Stimulated activated CD4-positive, alpha-beta T cell treated with anti-CD3 and anti-CD28 coated beads, Interleukin-12 subunit alpha, Interleukin-12 subunit beta, amount 100 ng/mL, for 48 hours (primary cell): ENCODE measurements at places on chromosomes 3 and 15.

- DNase-seq: no peak
These were observed 463.9 kb downstream of the MFSD1 start for GRCh38 chr3:159265705-159266104.

- no peak for DNase-seq
These were observed 671.7 kb upstream of the NR2F2 start for GRCh38 chr15:95658799-95659198.

DNA sequence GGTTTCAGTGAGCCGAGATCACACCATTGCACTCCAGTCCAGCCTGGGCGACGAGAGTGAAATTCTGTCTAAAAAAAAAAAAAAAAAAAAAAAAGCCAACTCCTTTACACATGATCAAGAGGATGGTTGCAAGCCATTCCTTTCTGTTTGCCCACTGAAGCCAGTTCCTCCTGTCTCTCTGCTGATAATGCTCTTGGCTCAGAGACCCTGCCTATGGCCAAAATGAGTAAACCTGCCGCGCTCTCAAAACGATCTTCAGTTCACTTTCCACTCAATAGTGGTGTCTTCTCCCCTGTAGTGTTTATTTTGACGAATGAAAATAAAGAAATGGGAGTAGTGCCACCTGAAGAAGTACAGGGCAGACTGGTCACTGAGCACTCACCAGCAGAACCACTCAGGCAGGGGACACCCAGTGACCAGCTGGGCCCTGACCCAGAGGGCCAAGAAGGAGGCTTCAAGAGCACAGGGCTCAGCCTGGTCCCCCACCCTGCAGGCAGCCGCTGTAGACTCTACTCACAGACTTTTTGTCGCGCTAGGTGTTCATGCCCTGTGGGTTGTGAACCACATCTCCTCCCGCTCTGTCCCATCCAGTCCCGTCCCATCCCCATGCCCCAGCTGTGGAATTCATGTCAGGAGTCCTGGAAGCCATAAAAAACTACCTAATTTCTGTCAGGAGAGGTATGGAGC, 23.6 kb downstream of the GRAMD2A start:
- DNase-seq: no peak

DNA sequence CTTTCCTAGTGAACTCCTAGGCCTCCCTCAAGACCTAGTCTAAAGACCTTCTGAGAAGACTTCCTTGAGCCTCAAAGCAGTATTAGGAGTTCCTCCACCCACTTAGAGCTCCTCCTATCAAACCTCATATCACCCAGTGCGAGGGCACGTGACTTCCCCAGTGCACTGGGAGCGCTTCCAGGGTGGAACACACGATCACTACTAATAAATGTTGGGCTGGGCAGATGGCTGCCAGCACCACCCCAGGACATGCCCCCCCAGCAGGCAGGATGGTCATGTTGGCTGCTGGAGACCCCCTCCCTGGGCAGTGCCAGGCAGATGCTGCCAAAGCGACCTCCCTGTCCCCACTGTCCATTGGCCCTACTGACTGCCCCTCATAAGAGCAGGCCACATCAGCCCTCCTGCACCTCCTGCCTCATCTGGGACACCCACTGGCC, 8.5 kb upstream of the PLXND1 start:
- DNase-seq: no peak

- no peak for DNase-seq
These were observed 43.6 kb upstream of the CNOT10 start for GRCh38 chr3:32641356-32641755.
